Hypothalamus (tissue), 51 donors: ENCODE measurements at places on chromosomes 5 and 9.

DNA sequence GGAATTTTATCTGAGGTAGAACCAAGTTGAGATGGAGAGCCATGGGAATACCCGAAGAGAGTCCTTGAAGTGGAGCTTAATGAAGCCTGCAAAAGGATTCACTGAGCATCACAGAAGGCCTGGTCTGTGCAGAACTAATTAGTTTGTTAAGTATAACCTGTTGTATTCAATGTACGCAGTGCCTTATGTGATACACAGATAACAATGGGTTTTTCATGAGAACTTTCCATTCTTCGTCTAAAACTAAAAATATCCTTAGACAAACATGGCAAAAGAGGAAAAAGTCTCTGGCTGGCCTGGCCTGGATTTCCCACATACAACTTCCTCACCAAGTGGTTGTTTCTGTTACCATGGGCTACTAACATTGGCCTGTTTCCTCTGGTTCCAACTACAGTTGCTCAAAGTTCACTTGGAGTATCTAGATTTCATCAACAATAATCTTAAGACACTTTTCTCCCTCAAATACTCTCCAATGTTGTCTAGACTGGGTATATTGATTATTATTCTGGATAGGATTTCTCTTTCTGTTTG is 237.6 kb upstream of the ZNF462 start:
- DNase-seq = no peak

DNA sequence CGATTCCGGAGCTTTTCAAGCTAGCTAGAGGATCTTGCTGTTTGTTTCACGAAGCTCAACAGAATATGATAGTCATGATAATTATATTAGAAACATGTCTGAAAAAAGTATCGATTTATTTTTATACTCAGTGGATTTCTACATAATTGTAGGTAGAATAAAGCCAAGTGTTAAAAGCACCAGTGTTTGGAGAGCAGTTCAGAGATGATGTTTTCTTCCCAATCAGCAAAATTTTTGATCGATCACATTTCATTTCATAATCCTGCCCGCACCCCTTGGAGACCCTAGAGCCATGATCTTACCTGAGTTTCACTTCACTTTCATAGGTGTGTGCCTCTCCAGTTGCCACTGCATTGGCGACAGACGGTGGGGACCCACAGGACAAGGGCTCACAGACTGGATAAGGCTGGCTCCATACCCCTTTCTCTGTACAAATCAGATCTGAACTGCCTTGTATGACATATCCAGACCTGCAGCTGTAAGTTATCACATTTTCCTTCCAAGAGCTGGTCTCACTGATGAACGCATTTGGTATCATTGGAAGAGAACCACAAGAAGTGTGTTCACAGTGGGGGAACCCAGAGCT is 68.3 kb upstream of the TXNDC8 start:
- DNase-seq = no peak

- no peak for DNase-seq
Observed at GRCh38 chr9:94680621-94681020, 41.3 kb upstream of the FBP1 start.

DNA sequence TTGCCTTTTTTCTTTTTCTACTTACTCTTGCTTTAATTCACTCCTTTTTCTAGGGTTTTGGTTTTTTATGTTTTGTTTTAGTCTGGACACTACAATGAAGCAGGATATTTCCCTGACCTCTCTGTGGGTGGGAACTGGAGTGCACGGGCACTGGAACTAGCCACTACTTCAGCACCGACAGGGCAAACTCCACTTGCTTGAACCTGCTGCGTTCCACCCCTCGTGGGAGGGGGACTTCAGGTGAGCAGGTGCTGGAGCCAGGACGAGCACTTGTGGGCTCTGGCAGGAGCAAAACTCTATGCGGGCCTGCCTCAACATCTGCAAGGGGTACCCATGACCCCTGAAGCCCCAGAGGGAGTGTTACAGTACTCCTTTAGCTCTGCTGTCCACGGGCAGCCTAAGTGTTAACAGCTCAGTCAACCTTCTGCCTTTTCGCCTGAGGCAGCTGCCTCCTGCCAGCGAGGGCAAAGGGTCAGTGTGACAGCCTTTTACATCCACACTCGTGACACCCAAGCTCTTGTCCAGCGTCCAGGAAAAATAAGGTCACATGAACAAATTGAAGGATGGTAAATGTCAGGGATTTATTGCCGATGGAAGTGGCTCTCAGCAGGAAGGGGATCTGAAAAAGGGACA is 144.1 kb upstream of the NFIL3 start:
- DNase-seq = no peak

DNA sequence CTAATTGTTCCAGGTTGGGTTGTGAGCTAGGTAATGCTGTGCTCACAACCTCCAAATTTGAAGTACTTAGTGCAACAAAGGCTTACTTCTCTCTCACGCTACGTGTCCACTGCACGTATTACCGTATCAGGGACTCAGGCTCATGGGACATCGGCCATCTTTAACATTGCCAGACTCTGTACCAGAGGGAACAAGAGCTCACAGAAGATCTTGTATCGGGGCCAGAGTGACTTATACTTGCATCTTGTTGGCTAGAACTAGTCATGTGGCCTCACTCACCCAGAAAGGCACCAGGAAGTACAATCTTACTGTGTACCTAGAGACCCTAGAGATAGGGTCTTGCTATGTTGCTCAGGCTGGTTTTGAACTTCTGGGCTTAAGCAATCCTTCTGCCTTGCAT is 81.1 kb upstream of the KLF9 start:
- DNase-seq = no peak
